ENCODE measurements at places on chromosomes 2 and 18. TPM values are rescaled to one million over a fixed set of nuclear protein-coding genes. Genes with fewer than 3 reads are reported as not detected.

Gene C2orf81
- total RNA-seq = 1.4 TPM

DNA sequence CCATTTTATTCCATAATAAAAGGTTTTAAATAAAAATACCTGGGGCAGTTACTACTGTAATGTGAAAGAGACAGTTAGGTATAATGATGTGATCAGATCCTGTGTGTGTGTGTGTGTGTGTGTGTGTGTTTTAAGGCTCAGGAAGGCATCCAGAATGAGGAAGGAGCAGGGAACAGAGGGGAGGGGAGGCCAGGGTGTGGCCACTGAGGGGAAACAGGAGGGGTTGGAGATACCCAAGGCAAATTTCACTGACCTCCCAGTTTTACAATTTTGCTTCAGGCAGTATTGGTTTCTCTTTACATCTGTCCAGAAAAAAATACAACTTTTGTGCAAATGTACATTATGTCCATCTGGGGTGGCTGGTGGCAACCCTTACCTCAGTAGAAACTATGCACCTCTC, 163.5 kb upstream of the FBXO11 start:
- peaks cover 3% of the 10 kb centered on the region for H3K4me1 ChIP-seq
- H3K27me3 ChIP-seq = no peaks in the 10 kb centered on the region
- DNase-seq = no peak
- no peak overlapping the region for H3K27ac ChIP-seq

DNA sequence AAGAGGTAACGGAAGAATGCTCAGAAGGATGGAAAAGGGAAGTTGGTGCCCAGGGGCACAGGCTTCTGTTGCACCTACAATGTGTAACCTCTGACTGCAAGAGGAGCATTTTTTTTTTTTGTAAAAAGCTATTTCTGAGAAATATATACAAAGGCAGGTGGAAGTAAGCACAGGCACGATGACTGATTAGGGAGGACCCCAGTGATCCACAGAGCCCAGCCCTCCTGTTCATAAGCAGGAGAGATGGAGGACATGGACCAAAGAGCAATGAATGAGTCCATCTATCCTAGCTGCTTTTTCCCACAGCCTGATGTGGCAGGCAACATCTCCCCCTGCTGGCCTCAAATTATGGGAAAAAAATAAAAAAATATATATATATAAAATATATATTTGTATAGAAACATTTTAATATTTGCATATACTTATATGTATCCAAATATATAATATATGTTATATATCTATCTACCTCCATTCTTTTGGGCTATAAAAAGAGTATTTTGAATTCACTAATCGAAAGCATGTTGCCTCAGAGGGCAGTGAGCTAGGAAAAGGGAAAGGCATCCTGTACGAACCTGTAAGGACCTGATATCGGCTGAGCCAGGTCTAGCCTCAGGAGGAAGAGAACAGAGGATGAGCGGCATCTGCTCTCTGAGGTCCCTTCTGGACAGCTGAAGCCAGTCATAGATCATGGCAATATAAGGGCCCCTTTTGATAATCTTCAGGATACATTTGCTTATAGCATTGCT, 166.0 kb upstream of the STK17B start:
- no peak overlapping the region for H3K4me3 ChIP-seq
- no peaks in the 10 kb centered on the region for H3K36me3 ChIP-seq

Gene DOK6
- 4.9 TPM for total RNA-seq

Gene ZNF24
- total RNA-seq = 30.9 TPM

DNA sequence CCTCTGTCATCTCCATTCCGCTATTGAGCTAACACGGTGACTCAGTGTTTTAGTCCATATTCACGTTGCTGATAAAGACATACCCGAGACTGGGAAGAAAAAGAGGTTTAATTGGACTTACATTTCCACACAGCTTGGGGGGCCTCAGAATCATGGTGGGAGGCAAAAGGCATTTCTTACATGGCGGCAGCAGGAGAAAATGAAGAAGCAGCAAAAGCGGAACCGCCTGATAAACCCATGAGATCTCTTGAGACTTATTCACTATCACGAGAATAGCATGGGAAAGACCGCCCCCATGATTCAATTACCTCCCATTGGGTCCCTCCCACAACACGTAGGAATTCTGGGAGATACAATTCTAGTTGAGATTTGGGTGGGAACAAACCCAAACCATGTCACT, 22.6 kb upstream of the CXXC1 start:
- H3K4me1 ChIP-seq = peaks cover 6% of the 10 kb centered on the region
- H3K27me3 ChIP-seq = peaks cover 5% of the 10 kb centered on the region
- no peak overlapping the region for H3K4me3 ChIP-seq
- no peak for DNase-seq
- no peak overlapping the region for H3K27ac ChIP-seq

DNA sequence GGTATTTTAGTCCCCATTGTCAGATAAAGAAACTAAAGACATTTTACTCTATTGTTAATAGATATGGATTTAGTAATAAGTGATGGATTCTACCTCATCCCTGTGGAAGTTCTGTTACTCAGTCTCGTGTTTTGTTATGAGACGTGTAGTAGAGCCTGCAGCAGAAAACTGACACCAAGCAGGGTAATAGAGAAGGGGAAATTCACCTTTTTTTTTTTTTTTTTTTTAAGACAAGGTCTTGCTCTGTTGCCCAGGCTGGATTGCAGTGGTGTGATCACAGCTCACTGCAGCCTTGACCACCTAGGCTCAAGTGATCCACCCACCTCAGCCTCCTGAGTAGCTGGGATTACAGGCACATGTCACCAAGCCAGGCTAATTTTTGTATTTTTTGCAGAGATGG, 164.5 kb downstream of the CERS6 start:
- DNase-seq = no peak
- H3K27me3 ChIP-seq = no peaks in the 10 kb centered on the region
- no peak overlapping the region for H3K4me3 ChIP-seq
- no peaks in the 10 kb centered on the region for H3K4me1 ChIP-seq
- H3K36me3 ChIP-seq = no peaks in the 10 kb centered on the region
- no peak overlapping the region for H3K27ac ChIP-seq

DNA sequence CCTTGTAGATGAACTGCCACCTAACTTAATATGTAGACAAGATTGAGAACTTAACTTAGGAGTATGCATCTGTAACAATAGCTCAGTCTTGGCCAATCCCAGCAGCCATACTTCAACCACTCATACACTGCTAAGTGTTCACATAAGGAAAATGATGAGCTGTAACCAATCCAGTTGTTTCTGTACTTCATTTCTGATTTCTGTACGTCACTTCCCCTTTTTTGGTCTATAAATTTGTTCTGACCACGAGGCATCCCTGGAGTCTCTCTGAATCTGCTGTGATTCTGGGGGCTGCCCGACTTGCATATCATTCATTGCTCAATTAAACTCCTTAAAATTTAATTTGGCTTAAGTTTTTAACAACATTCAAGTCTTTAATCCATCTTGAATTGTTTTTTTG, 6.4 kb downstream of the SH3YL1 start:
- H3K4me1 ChIP-seq = no peaks in the 10 kb centered on the region
- no peak overlapping the region for H3K27ac ChIP-seq
- H3K4me3 ChIP-seq = no peak overlapping the region
- no peak for DNase-seq

All from muscle of leg (tissue), 16 donors.